ENCODE measurements at places on chromosomes 6 and 20.

- no peak for DNase-seq
Measured at GRCh38 chr20:22746957-22747356, 162.6 kb upstream of the FOXA2 start.

DNA sequence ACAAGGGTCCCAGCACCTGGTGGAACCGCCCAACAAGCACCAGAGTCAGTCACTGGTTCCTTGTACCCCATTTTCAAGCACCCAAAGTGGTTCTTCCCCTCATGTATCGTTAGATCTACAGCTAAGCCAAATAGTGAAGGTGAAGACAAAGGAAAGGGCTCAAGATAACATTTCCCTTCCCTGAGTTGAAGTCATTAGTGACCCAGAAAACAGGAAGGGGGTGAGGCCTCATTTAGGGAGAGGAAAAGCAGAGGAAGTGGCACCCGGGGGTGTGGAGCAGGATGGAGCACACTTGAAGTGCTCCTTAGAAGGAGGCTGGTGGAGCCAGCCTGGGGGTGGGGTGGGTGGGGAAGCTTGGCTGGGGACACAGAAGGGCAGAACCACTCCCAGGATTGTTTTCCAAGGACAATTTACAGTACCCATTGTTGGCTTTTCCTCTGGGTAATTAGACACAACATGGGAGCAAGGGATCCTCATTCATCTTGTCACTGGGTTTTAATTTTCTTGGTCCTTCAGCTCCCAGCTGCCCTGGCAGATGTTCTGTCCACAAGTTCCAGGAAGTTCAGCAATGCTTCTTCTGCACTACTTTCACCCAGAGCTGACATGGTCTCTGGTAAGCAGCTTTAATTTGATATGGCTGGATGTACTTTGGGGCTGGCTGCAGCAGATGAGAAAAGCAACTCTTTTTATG, 73.3 kb upstream of the CD93 start:
- DNase-seq: no peak

- DNase-seq: no peak
Measured at GRCh38 chr20:16228722-16229121, 344.5 kb downstream of the KIF16B start.

DNA sequence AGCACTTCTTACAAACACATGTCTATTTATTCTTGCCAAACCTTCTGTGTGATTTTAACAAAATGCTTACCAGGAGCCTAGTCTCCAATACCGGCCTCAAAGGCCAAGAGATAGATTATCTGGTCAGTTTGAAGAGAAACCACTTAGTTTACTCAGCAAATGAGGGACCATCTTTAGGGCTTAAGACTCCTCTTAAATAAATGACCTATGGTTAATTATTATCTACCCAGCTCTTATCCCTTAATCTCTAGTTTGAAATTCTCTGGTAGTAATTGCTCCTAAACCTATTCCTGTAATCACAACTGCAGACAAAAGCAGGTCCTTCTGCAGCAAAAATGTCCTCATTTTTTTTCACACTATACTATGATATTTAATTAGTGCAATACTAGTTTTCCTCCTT, 301.8 kb downstream of the KIF16B start:
- DNase-seq: no peak

- no peak for DNase-seq
Measured at GRCh38 chr20:3935295-3935955, 46.2 kb downstream of the PANK2 start.

DNA sequence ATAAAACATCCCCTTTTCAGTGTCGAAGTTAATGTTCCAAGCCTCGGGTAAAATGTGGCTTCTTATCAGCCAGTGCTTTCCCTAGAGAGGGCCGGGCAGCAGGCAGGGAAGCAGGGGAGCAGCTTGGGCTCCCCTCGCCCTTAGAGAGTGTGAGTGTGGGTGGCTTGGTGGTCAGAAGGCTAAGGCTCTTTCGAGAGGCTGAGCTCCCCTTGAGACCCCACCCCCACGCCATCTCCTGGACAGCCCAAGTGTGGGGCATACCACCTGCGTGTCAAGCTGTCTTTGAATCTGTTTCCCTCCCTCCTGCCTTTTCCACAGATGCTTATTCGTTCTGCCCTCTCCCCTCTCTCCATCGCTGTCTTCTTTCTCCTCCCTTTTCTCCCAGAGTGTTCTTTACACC, 95.1 kb upstream of the FOXP4 start:
- no peak for DNase-seq

DNA sequence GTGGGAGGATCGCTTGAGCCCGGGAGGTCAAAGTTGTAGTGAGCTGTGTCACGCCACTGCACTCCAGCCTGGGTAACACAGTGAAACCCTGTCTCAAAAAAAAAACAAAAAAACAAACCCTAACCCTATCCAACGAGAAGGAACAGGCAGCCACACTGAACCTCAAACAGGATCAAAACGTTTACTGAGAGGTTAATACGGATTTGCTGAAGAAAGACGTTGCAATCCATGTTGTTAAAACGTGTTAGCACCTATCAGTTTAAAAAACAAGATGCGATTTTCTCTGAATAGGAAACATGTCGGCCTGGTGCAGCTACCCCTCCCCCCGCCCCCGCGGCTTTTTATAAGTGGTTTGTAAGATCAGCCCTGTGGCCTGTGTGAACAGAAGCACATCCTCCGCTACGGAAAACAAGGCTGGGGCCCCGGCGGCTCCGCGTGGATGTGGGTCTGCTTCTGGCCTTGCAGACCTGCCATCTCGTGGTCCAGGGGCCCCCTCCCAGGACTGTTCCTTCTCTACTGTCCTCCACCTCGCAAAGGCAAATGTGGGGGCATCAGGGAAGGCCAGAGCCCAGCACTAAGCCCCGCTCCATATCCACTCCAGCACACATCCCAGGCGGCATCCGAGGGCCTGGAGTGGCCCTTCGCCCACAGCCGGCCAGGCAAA, 11.4 kb downstream of the SLC2A4RG start:
- DNase-seq: no peak

DNA sequence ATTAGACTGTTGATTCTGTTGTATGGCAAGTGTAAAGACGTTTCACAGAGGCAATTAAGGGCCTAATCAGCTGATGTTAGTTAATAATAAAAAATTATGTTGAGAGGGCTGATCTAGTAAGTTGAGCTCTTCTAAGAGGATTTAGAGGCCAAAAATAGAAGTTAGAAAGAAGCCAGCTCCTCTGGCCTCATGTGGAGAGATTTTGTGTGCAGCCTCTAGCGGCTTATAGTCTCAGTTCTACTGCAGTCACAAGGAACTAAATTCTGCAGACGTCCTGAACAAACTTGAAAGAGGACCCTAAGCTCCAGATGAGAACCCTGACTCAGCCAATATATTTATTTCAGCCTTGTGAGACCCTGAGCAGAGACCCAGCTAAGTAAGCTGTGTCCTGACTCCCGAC, 498.6 kb downstream of the BTBD3 start:
- no peak for DNase-seq

DNA sequence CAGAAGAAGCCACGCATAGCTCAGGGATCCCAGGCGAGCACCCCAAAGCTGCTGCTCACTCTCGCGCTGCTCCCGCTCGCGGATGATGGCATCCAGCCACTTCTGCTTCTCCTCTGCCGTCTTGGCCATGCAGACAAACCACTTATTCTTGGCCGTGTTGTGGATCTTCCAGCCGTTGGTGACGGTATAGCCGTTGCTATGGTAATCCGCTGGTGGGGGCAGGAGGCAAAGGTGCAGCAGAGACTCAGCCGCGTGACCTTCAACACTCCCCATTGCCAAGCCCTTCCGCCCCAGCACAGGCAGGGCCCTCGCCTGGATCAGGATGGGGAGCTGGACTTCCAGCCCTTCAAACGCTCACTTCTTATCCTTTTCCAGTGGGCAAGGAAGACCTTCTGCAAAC, 136.9 kb downstream of the PREX1 start:
- no peak for DNase-seq

- no peak for DNase-seq
Measured at GRCh38 chr6:43827898-43828297, 57.9 kb downstream of the VEGFA start.

- no peak for DNase-seq
Measured at GRCh38 chr6:109687271-109687761, 3.7 kb downstream of the AK9 start.

GRCh38 chr6:139679516-139680179, 305.2 kb upstream of the CITED2 start:
- no peak for DNase-seq

DNA sequence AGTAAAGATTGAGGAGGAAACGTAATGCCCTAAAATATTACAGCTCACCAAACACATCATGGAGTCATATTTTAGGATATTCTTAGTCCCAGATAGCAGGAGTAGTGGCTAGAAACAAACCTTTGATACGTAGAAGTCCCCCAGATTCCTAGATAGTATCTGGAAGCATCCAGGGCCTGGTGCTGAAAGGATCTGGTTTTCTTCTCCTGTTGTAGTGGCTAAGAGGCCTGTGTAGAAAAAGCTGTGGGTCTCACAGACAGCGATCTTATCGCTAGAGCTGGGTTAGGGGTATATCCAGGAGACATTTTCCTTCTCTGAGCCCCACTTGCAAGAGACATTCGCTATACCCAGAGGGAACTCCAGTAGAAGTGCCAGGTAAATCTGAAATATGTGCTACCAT, 139.9 kb downstream of the KCNQ5 start:
- no peak for DNase-seq

DNA sequence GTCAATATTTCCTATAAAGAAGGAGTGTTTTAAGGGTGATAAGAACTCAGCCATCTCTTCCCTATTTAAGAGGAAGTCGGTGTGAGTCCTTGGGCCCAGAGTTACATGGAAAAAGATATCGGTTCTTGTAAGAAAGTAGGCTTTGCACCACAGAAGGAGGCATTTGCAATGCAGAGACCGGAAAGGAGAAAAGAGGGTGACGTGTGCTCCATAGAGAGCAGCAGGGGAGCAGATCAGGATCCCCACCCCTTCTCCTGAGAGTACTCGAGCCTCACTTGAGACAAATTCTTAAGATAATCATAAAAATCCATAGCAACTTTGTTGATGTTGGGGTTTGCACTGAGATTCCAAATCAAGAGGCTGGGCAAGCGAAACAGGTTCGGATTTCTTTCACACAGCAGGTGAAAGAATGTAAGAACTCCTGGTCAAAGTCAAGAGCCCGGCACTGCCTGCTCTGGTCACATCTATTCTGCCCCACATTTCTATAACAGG, 27.8 kb downstream of the FOXA2 start:
- DNase-seq: no peak

DNA sequence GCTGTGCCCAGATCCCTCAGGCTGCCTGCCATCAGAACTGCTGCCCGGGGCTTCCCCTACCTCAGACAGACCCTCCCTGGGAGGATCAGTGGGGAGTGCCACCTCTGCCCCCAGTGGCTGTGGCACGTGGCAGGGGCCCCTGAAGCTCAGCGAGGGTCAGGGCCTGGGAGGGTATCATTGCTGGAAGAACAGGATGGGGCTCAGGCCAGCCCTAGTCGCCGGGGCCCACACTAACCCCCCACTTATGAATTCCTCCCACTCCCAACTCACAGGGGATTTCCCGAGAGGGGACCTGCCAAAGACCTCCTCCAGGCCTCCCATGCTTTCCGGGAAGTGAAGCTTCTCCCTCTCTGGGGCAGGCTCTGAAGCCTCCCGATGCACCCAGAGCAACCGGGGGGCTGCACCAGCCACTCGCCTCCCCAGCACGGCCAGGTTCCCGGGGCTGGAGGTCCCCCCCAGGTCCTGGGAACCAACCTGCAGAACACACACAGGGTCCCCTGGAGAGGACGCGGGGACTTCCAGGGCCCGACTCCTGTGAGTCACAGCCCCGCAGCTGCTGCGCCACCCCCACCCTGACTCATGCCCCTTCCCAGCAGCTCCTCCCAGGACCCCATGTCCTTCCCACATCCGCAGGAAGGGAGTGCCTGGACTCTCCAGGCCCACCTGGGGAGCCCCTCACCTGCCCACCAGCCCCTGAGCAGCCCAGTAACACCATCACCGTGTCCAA, 2.5 kb downstream of the TNFRSF6B start:
- DNase-seq: no peak

DNA sequence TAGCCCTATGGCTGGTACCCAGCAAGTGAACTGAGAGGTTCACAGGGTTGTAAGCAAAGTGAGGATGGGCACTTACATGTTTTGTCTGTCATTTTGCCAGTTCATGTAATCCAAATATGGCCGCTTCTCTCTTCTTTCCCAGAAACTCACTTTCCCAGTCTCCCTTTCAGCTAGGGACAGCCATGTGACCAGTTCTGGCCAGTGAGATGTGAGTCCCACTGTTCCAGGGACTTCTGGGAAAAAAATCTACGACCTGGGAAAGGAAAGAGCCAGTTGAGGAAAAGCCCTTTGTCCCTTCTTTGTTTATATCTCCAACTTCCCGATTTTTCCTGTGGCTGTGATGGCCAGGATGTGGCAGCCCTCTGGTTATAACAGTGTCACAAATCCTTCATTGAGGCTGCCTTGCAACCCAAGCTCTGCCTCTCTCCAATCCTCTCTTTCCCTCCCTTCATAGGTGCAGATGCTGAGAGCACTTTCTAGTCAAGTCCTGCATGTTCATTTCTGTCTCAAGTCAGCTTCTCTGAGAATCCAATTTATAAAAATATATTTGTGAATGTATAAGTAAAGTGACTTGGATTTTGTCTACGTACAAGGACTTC, 148.6 kb upstream of the ZFP64 start:
- DNase-seq: no peak

DNA sequence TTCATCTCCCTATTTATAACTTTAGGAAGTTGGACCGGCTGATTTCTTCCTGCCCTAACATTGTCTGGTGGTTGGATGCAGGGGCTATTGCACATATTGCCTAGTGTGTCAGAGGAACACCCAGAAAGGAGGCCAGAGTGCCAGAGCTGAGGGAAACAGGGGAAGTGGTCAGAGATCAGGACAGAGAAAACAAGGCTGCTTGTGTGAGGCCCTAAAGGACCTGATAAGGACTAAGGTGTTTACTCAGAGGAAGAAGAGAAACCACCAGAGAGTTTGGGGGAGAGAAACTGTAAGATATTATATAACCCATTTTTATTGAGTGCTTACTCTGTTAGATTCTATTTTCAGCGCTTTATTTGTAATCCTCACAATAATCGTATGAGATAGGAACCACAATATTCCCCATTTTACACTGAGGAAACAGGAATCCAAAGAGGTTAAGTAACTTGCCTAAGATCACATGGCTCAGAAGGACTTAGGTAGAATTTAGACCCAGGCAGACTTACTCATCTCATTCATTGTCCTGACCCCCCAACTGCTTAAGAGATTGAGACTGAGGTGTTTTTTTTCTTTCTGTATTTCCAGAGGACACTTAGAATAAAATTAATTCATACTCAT, 54.0 kb upstream of the REV3L start:
- no peak for DNase-seq

GRCh38 chr6:164130151-164130550, 715.6 kb downstream of the QKI start:
- DNase-seq: no peak

GRCh38 chr6:159080217-159080976, 35.6 kb upstream of the TAGAP start:
- DNase-seq: no peak

GRCh38 chr6:139017227-139017626, 11.3 kb upstream of the ABRACL start:
- no peak for DNase-seq

GRCh38 chr6:78199044-78199443, 546.2 kb downstream of the MEI4 start:
- DNase-seq: no peak

GRCh38 chr6:9532621-9533557, 882.0 kb downstream of the TFAP2A start:
- no peak for DNase-seq

GRCh38 chr6:5850848-5851255, 155.9 kb downstream of the NRN1 start:
- no peak for DNase-seq

GRCh38 chr6:106247733-106248132, 77.8 kb downstream of the ATG5 start:
- DNase-seq: no peak

Measured in stimulated activated CD4-positive, alpha-beta T cell treated with anti-CD3 and anti-CD28 coated beads, Interleukin-1b, Interleukin-23, amount 100 ng/mL, for 1 hour (primary cell).